Sigmoid colon (tissue), 7 donors: ENCODE measurements at places on chromosomes 1 and 21. TPM values are rescaled to one million over a fixed set of nuclear protein-coding genes. Genes with fewer than 3 reads are reported as not detected.
A peak's percentile ranks its signal among the peaks of the same experiment; 100 is the strongest.

The RIPK4 gene
- 0.33 TPM for total RNA-seq

The KCNQ4 gene
- total RNA-seq, result 10.8 TPM

The LRRC39 gene
- 1.6 TPM for total RNA-seq

The PGLYRP4 gene
- not detected for total RNA-seq

- no peaks in the 10 kb centered on the region for H3K27me3 ChIP-seq
- no peaks in the 10 kb centered on the region for H3K4me1 ChIP-seq
- DNase-seq, result no peak
Observed at GRCh38 chr1:147633759-147634158, 36.6 kb downstream of the ACP6 start.

DNA sequence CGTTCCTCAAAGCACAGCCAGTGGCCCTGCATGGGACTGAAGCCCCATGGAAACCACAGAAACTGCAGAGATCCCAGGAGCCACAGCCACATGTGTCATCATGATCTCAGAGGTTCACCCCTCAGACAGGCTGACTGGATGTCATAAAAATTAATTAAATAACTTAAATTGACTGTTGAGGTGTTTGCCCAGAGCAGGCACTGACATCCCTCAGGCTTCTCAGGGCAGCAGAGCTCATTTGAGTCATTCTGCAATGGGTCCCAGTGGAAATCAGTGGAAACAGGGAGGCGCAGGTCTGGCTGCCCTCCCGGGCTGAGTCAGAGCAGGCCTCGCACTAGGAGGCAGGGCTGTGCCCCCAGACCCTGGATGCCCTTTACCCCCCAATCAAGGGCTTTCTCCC, 135.1 kb downstream of the CDC7 start:
- H3K4me3 ChIP-seq, result no peak overlapping the region
- H3K4me1 ChIP-seq, result no peaks in the 10 kb centered on the region
- H3K27ac ChIP-seq, result no peak overlapping the region
- H3K27me3 ChIP-seq, result no peaks in the 10 kb centered on the region

DNA sequence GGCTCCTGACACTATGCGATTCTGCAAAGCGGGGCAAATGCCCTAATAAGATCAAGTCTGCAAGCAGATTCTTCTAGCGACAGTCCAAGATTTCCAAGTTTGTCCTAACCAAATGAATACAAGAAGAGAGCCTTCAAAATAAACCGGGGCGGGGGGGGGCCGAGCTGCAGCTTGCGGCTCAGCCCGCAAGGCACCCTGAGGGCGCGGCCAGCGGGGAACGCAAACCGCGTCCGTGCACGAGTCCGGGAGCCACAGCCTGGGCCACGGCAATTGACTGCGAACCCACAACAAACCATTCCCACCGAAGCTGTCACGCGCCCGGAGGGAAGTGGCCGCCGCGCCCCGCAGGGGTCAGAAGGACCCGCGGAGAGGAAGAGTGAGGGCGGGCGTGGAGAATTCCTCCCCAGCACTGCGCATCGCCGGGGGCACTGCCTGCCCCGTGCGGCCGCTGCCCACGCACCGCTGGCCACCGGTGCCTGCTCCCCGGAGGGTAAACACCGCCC, 687 bp downstream of the TGFBR3 start:
- H3K4me1 ChIP-seq, result peaks cover 41% of the 10 kb centered on the region
- H3K27ac ChIP-seq, result peak overlapping the region; percentile 99
- no peaks in the 10 kb centered on the region for H3K27me3 ChIP-seq
- H3K4me3 ChIP-seq, result peak overlapping the region; percentile 100
- DNase-seq, result peak; percentile 73

GRCh38 chr1:162422662-162423375, 10.9 kb upstream of the SH2D1B start:
- H3K4me3 ChIP-seq, result no peak overlapping the region
- no peak for DNase-seq
- H3K36me3 ChIP-seq, result no peaks in the 10 kb centered on the region

GRCh38 chr1:47230692-47231300, 1.2 kb downstream of the TAL1 start:
- peak overlapping the region; percentile 64 for H3K27ac ChIP-seq
- H3K4me3 ChIP-seq, result peak overlapping the region; percentile 39

DNA sequence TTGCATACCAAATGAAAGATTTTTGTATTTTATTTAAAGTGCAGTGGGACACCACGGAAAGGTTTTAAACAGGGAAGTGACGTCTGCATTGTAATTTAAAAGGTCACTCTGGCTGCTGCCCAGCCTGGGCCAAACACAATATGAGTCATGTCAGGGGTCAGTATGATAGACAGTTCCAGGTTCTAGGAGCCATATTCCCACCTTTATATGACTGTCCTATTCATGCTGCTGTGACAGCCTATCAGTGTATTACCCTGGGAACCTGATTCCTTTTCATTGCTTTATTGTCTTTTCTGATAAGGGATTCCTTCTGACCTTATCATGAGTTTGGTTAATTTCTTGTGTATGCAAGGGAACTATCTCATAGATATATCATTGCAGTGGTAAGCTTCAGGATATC, 5.3 kb downstream of the VANGL1 start:
- peaks cover 53% of the 10 kb centered on the region for H3K4me1 ChIP-seq
- no peak overlapping the region for H3K4me3 ChIP-seq
- no peaks in the 10 kb centered on the region for H3K36me3 ChIP-seq
- no peak overlapping the region for H3K27ac ChIP-seq

GRCh38 chr1:96510911-96511310, 210.7 kb upstream of the PTBP2 start:
- H3K27me3 ChIP-seq, result no peaks in the 10 kb centered on the region
- no peak for DNase-seq
- H3K4me3 ChIP-seq, result no peak overlapping the region
- no peak overlapping the region for H3K27ac ChIP-seq

GRCh38 chr1:155882235-155882634, 22.9 kb downstream of the SYT11 start:
- no peak overlapping the region for H3K4me3 ChIP-seq
- DNase-seq, result no peak
- no peaks in the 10 kb centered on the region for H3K27me3 ChIP-seq
- H3K36me3 ChIP-seq, result no peaks in the 10 kb centered on the region

- H3K4me3 ChIP-seq, result peak overlapping the region; percentile 94
- peaks cover 49% of the 10 kb centered on the region for H3K4me1 ChIP-seq
- H3K36me3 ChIP-seq, result no peaks in the 10 kb centered on the region
- H3K27ac ChIP-seq, result peak overlapping the region; percentile 92
- H3K27me3 ChIP-seq, result no peaks in the 10 kb centered on the region
Observed at GRCh38 chr21:38809198-38809878, 3.6 kb downstream of the ETS2 start.
